Mammary microvascular endothelial cell (primary cell): ENCODE measurements at places on chromosomes 7 and 10. TPM values are rescaled to one million over a fixed set of nuclear protein-coding genes. Genes with fewer than 3 reads are reported as not detected.

GIMAP2 gene
- total RNA-seq = 34.2 and 35.7 TPM in 2 replicates

DNAJB12 gene
- total RNA-seq = 29.5 and 31.5 TPM in 2 replicates

BUB3 gene
- 245 and 252 TPM in 2 replicates for total RNA-seq

H2BK1 gene
- total RNA-seq = not detected in 2 replicates

TM9SF3 gene
- 57.8 and 64.2 TPM in 2 replicates for total RNA-seq

CYP3A7 gene
- total RNA-seq = not detected in 2 replicates

NEURL1 gene
- 0.10 and 0.87 TPM in 2 replicates for total RNA-seq
